ENCODE measurements at places on chromosomes 1 and 21.

- DNase-seq = no peak
Observed at GRCh38 chr1:225871359-225872074, 10.7 kb downstream of the TMEM63A start.

DNA sequence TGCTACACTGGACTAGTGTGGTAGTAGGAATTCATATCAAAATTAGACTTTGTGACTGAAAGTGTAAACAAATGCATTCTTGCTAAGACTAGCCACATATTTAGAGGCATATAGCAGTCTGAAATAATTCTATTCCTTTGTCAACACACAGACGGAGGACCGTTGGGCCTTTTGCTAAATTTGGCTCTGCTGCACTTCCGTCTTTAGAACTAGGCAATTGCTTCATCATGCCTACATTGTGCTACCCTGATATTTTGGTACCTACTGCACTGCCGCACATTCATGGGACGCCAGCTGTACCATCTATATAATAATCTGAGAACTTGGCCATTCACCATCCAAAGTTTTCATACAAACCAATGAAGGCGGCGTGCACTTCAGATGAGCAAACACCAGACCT is 346.8 kb downstream of the KIF26B start:
- DNase-seq = no peak

DNA sequence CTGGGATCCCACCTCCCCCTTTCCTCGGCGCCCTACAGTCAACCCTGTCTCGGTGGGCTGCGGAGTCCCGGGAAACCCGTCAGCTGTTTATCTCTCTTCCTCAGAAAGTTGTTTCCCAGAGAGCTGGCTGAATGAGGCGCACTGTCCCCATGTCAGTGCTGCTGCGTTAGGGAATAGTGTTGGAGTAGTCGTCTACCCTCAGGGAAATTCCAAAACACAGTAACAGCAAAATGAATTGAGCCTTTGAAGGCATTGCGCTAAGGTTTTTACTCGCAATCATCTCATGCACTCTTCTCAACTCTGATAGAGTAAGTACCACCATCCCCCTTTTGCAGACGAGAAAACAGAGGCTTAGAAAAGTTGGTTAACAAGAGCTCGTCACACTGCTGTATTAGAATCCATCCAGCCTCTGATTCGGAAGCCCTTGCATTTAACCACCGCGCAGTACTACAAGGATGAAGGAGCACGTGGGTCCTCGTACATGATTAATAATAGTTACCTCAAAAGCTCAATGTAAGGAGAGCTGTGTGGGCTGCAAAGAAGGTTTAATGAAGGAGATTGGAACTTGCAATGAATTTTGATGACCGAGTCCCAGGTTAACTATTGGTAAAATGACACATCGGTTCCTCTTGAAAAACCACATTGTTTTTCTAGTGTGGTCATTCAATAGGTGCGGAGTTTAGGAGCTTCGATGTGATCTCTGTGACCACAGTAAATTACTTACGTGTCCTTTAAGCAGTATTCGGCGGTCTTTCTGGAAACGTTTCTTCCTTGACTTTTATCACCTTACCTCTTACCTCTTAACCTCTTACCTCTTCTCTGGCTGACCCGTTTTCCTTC is 788 bp upstream of the EDEM3 start:
- no peak for DNase-seq

GRCh38 chr1:209038316-209038715 is 545.2 kb upstream of the CAMK1G start:
- DNase-seq = no peak

DNA sequence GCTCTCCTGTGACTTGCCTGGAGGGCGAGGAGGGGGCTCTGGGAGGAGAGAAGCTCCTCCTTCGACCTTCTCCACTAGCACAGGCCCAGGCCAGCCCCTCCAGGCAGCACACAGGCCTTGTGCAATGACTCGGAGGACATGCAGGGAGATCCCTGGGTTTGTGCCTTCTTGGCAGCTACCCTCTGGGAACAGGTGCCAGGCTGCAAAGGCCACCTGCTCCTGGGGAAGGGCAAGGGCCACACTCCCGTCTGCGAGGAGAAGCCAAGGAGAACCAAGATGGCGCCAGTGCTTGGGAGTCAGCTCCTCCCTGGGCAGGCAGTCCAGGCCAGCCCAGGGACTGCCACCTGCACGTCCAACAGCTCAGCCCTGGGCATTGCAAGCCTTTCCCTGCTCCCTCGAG is 15.3 kb downstream of the CASZ1 start:
- DNase-seq = no peak

GRCh38 chr21:14080040-14080763 is 130.6 kb downstream of the LIPI start:
- DNase-seq = no peak

DNA sequence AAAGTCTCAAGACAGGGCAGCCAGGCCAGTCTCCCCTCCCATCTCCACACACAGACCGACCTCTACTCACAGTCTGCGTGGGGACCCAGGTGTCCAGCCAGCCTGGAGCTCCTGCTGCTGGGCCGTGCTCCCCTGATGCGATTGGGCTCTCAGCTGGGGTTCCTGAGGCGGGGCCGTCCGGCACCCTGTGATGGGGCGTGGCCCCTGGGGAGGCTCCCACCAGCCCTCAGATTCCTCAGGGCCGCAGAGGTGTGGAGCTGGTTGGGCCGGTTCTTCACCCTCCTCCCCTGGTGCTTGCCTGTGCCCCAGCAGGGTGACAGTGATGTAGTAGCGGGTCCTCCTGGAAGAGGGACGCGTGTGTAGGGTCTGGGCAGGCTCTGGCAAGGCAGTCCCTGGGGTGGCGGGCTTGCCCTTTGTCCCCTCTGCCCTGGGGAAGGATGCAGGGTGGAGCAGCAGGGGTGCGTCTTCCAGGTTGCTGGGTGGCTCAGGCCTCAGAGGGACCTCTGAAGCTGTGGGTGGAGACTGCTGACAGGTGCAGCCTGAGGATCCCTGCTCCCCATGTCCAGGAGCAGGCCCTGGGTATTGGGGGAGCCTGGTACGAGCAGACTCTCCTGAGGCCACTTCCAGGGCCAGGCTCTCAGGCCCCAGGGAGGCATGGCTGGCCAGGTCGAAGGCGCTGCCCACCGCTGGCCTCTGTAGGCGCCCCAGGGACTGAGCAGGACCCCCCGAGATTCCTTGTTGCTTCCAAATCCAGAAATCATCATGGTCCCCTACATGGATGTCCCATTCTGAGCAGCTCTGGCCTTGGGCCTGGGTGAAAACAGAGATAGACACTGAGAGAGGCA is at the start of gene CRYBG2:
TSS of gene CRYBG2 (minus strand) at position 155 of the 845 bp plus-strand sequence. CDS start 7,473 bp downstream, outside the sequence.
- no peak for DNase-seq

GRCh38 chr21:17002594-17003257 is 510.1 kb upstream of the CXADR start:
- no peak for DNase-seq

GRCh38 chr1:5632224-5632623 is 360.0 kb downstream of the NPHP4 start:
- DNase-seq = no peak

DNA sequence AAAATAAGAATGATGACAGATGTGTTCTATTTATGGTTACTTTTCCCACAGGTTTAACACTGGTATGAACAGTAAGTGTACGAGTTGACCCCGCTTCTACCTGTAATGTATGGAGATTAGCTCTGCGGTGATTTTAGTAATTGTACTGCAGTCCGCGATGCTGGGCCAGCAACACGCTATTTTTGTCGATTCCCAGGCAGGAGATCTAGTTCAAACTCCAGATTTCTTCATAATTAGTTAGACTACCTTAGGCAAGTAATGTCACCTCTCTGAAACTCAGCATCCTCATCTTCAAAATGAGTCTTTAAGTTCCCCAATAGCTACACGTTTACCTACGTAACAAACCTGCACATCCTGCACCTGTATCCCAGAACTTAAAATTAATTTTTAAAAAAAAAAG is 21.5 kb downstream of the TP53BP2 start:
- DNase-seq = no peak

GRCh38 chr1:202167708-202168415 is 7.5 kb upstream of the PTPN7 start:
- no peak for DNase-seq

- DNase-seq = no peak
Observed at GRCh38 chr1:26317146-26317545, 612 bp upstream of the CD52 start.
